Ammon's horn (tissue), 1 donor: ENCODE measurements at places on chromosomes 11 and 22.
A peak's percentile ranks its signal among the peaks of the same experiment; 100 is the strongest.

GRCh38 chr11:104700609-104701008 lies 197.7 kb downstream of the CASP12 start:
- no peak for DNase-seq

DNA sequence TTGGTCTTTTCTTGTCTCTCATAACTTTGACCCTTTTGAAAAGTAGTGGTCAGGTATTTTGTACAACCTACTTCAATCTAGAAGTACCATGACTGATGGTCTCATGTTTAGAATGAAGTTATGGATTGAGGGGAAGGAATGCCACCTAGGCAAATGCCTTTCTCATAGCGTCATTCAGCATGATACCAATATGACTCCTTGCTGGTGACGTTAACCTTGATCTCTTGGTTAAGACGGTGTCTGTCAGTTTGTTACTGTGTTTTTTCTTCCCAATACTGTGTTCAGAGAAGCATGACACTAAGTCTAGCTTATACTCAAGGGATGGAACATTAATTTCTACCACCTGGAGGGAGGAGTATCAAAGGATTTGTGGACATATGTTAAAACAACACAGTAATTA lies 130.9 kb downstream of the KIF18A start:
- no peak for DNase-seq

- DNase-seq: no peak
Observed at GRCh38 chr11:128723531-128723930, 29.7 kb downstream of the FLI1 start.

DNA sequence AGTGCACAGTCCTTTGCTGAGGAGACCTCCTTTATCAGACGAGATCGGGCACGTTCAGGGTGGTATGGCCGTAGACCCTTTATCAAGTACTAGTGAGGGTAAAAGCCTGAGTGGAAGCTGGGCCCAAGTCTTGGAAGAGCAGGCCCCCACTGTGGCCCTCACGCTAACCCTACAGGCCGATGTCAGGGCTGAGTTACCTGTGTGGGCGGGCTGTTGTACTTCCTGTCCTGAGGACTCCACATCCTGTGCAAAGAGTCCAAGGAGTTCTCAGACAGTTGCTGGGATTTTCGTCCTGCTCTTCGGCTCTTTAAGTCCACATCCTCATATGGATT lies 34.9 kb downstream of the RPL27A start:
- no peak for DNase-seq

GRCh38 chr11:17914957-17915356 lies 97.9 kb downstream of the SERGEF start:
- no peak for DNase-seq

- DNase-seq: no peak
Observed at GRCh38 chr11:128548649-128549255, 38.6 kb downstream of the ETS1 start.

- DNase-seq: no peak
Observed at GRCh38 chr11:19674836-19675235, 37.8 kb upstream of the NAV2 start.

GRCh38 chr11:21986361-21986760 lies 206.5 kb upstream of the ANO5 start:
- no peak for DNase-seq

- no peak for DNase-seq
Observed at GRCh38 chr11:17568944-17569343, 21.9 kb downstream of the OTOG start.

DNA sequence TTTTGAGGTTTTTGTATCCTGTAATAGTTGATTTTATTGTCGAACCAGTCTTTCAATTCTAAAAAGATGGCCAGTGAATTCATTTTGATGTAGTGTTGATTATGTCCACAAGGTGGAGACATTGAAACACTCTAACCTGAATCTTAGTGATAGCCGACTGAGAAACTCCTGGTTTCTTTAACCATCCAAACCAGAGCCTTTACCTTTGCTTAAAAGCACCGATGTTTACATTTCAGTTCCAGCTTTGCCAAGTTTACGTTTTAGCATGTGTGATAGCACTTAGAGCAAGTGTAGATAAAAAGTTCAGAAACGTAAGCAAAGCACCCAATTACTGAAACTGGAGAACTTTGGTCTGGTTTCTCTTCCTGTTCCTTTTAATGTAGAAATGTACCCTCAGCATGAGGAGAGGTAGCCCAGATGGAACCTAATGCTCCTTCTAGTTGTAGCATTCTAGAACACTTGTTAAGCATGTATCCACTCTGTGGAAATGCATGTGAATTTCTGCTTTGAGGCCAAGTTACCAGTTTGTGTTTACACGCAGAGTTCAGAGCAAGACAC lies 208.6 kb downstream of the DBX1 start:
- DNase-seq: peak; percentile 72

DNA sequence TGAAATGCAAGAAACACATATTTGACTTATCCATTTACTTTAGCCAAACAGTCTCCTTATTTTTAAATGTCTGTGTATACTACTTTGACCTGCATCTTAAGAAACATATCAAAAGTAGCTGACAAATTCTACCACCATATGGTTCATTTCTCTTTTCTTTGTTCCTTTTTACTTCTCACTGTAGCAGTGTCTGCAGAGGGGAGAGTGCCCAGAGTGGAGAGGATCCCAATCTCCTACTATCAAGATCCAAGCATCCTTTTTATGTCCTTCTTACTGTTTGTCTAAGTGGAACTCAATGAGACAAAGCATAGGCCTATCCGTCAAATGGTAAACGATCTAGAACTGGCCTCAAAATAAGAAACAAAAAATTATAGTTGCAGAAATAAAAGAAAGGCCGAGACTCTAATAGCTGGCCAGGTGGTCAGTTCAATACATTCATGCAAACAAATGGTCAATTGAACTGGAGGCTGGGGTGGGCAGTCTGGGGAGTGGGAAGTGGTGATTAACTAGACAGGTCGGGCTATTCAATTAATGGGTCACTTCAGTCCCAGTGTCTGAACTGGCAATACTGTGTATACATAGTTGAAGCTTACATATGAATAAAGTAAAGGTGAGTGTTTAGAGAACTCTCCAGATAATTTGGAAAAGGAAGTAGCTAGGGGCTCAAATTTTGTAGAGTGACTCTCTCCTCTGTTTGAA lies 149.1 kb downstream of the MAML2 start:
- no peak for DNase-seq

- peak; percentile 82 for DNase-seq
Observed at GRCh38 chr22:28855355-28856094, 27.8 kb upstream of the ZNRF3 start.

GRCh38 chr11:93236741-93237675 lies 39.2 kb upstream of the SLC36A4 start:
- peak; percentile 29 for DNase-seq

DNA sequence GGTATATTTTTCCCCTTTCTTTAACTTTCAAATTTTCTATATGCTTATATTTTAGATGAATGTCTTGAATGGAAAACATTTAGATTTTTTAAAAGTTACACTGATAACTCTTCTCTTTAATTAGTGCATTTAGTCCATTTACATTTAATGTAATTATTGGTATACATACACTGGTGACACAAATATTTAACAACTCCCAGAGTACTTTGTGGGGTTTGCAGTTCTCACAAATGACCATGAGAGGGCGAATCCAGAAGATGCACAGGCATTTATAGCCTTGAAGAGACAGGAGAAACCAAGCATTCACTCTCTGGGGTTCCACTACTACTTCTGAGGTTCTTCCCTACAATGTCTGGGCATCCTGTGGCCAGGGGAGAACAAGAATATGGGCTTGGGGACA lies 125.1 kb downstream of the TIMP3 start:
- DNase-seq: no peak

GRCh38 chr22:18013436-18013835 lies 10.9 kb downstream of the MICAL3 start:
- DNase-seq: no peak

GRCh38 chr22:48089601-48090331 lies 1327.3 kb downstream of the TBC1D22A start:
- peak; percentile 31 for DNase-seq

DNA sequence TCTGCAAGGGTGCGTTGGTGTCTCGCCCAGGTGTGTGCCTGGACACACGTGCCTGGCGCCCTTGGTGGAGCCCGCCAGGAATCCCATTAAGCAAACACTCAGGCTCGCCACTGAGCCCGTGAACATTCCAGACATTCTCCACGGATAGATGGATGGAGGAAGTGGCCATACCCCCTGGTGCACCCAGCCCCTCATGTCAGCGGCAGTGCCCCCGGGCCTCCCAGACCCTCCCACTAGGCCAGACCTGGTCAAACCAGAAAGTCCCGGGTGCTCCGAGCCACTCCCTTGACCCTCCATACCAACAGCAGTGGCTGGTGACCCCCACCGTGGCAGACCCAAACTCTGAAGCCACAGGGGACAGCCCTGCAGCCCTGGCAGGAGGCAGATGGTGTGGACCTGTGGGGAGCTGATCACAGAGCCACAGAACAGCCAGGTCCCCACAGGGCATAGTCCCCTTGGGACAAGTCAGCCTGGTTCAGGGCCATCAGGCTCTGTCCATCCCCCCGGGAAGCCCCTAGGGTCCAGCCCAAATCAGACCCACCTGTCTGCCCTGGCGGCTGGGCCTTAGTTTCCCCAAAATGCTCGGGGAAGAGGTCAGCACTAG lies 1.9 kb downstream of the EPS8L2 start:
- no peak for DNase-seq

GRCh38 chr11:20127671-20128527 lies 32.4 kb downstream of the DBX1 start:
- peak; percentile 89 for DNase-seq

DNA sequence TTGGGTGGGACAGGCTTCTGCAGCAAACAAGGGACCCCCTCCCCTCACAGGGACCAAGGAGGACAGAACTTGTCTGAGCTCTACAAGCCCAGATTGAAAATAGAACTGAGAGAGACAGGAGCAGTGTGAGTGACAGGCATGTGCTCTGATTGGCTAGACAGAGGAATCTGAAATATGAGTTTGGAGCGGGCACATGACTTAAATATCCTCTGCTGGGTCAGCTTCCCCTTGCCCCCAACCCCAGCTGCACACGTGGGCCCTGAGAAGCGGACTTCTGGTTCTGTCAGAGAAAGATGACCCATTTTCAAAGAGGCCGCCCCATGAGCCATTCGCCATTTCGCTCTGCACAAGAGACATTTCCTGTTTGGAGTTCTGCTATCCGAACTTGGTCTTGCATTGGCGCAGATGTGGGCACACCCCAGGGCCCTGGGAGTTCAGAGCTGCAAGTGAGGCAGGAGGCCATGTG lies 5.3 kb downstream of the TUBA8 start:
- DNase-seq: no peak

GRCh38 chr22:48076008-48076407 lies 1313.6 kb downstream of the TBC1D22A start:
- DNase-seq: peak; percentile 42

DNA sequence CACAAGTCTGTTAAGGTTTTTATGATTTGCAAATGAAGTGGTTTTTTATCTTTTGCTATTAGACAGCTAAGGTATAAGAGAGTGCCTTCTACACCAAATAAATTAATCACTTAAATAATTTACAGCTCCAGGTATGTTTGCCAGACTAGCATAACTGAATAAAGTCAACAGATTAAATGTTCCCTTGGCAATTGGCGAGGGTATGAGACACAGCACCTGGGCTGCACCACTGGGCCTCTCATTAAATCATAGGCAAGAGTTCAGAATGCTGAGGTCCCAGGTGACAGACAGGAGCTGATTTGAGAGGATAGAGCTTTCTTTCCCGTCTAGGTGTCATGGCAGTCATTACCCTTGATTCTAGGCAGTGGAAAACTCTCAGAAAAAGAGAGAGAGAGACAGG lies 62.6 kb upstream of the WT1 start:
- no peak for DNase-seq

- DNase-seq: no peak
Observed at GRCh38 chr11:62088331-62088933, 35.4 kb upstream of the INCENP start.

GRCh38 chr22:19142394-19142793 lies 2.1 kb downstream of the ESS2 start:
- no peak for DNase-seq
